Activated B cell treated with CpG ODN at 0.5 μM for 24 hours (primary cell): ENCODE measurements at places on chromosomes 11 and 22. TPM values are rescaled to one million over a fixed set of nuclear protein-coding genes. Genes with fewer than 3 reads are reported as not detected.

Gene FAM180B
- 0.16 TPM in 1 of 2 replicates, not detected in the other for total RNA-seq

Gene ART5
- total RNA-seq = not detected in 2 replicates

Gene MS4A7
- total RNA-seq = 43.1 and 51.1 TPM in 2 replicates

Gene BACE1-AS
- total RNA-seq = 5.3 and 7.9 TPM in 2 replicates

Gene KIRREL3
- total RNA-seq = not detected in 2 replicates

Gene C11orf91
- total RNA-seq = 0.49 TPM in 1 of 2 replicates, not detected in the other

Gene OVOL1
- total RNA-seq = 0.09 and 0.29 TPM in 2 replicates

Gene GPHA2
- 0.33 and 0.71 TPM in 2 replicates for total RNA-seq

Gene PAK1
- 20.2 and 21.1 TPM in 2 replicates for total RNA-seq

Gene TRIM6
- total RNA-seq = 0.22 and 0.44 TPM in 2 replicates

Gene RASL10A
- 0.98 and 1.0 TPM in 2 replicates for total RNA-seq

Gene TRPC6
- total RNA-seq = not detected in 2 replicates

Gene KLHL35
- total RNA-seq = 0.11 and 0.49 TPM in 2 replicates

Gene OTOG
- not detected in 2 replicates for total RNA-seq

Gene MMP12
- not detected in 2 replicates for total RNA-seq

Gene ZNF280B
- total RNA-seq = 2.5 TPM in 2 replicates

Gene APOA1
- 0.31 TPM in 1 of 2 replicates, not detected in the other for total RNA-seq

Gene MAPK8IP2
- 0.18 and 0.20 TPM in 2 replicates for total RNA-seq

Gene KCNJ1
- total RNA-seq = 0.20 TPM in 1 of 2 replicates, not detected in the other
